Muscle of leg (tissue), 16 donors: ENCODE measurements at places on chromosomes 1 and 21. TPM values are rescaled to one million over a fixed set of nuclear protein-coding genes. Genes with fewer than 3 reads are reported as not detected.

SOD1 gene
- 155 TPM for total RNA-seq

FCER1A gene
- total RNA-seq = 0.49 TPM

IL12RB2 gene
- total RNA-seq = 1.2 TPM

HAPLN2 gene
- total RNA-seq = 0.44 TPM

ELOVL1 gene
- 25.4 TPM for total RNA-seq

PGLYRP4 gene
- total RNA-seq = not detected

UTS2 gene
- not detected for total RNA-seq

MRAP gene
- not detected for total RNA-seq

CLCA2 gene
- total RNA-seq = not detected

SLC45A1 gene
- total RNA-seq = 0.35 TPM

LAD1 gene
- 5.1 TPM for total RNA-seq

EVA1B gene
- total RNA-seq = 58.3 TPM

DYRK3 gene
- total RNA-seq = 5.0 TPM

GRCh38 chr1:227316456-227316855, 1.8 kb downstream of the CDC42BPA start:
- no peaks in the 10 kb centered on the region for H3K27me3 ChIP-seq
- H3K4me3 ChIP-seq = peak overlapping the region; percentile 84
- peaks cover 3% of the 10 kb centered on the region for H3K36me3 ChIP-seq
- peaks cover 2% of the 10 kb centered on the region for H3K4me1 ChIP-seq
- DNase-seq = no peak

DNA sequence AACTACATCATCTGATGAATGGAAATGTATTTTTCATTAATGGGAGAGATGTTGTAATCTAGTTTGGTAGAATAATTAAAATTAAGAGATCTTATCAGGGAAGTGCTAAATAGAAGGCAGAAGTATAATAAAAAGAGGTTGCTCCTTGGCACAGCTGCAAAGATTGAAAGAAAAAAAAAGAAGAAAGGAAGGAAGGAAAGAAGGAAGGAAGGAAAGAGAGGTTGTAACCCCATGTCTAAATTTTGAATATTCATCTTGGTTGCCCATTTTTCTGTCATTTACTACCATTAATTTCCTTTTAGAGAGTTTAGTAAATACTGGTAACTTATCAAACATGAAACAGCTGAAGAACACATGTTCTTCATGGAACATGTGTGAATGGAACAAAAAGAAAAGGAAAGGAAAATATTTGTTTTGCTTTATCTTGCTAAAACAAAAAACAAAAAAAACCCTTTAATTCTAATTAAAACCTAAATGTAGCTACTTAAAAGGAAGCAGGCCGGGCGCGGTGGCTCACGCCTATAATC, 10.5 kb upstream of the MDM4 start:
- H3K27ac ChIP-seq = peak overlapping the region; percentile 87
- peak overlapping the region; percentile 50 for H3K4me3 ChIP-seq
- DNase-seq = no peak
- no peaks in the 10 kb centered on the region for H3K27me3 ChIP-seq

DNA sequence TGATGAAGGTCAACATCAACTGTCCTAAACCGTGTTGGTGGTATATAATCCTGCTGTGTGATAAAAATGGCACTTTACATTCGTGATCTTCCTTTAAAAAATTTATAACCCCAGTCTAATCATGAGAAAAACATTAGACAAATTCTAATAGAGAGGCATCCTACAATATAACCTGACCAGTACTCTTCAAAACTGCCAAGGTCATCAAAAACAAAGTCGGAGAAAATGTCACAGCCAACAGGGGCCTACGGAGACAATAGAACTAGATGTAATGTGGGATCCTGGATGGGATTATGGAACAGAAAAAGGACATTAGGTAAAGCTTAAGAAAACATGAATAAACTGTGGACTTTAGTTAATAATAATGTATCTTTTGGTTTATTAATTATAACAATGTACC, 25.0 kb downstream of the CDKN2C start:
- no peaks in the 10 kb centered on the region for H3K4me1 ChIP-seq
- H3K4me3 ChIP-seq = no peak overlapping the region
- H3K27ac ChIP-seq = no peak overlapping the region
- DNase-seq = no peak
- H3K27me3 ChIP-seq = no peaks in the 10 kb centered on the region

DNA sequence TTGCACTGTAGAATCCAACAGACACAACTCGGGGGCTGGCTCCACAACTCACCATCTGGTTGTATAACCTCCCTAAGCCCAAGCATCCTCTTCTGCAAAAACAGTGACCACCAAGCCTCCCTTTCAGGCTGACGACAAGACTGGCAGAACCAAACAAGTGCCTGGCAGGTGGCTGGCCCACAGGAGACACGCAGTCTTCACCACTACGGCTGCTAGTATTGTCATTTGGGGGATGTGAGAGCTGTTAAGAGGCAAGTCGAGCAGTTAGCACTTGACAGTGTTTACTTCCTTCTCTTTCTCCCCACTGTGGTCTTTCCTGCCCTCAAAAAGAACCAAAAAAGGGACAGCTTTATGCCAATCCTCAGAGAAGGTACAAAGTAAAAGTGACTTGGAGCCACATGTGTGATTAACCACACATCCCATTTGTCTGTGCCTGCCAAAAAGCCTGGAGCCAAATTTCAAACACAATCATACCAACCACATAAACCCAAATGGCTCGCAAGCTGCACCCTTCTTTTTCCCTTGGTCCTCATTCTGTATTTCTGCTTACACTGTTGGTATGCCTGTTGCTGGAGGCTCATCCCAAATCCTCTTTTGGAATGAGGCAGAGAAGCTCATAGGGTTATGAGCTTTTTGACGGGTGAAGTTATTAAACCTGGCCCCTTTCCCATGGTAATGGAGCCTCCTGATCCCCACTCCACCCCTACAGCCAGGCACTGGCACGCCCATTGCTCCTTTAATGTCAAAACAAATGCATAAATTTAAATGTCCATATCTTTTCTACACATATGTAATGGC, 94.1 kb downstream of the TGFBR3 start:
- H3K4me1 ChIP-seq = peaks cover 42% of the 10 kb centered on the region
- no peak overlapping the region for H3K4me3 ChIP-seq
- no peaks in the 10 kb centered on the region for H3K27me3 ChIP-seq
- no peak overlapping the region for H3K27ac ChIP-seq
- peaks cover 8% of the 10 kb centered on the region for H3K36me3 ChIP-seq

DNA sequence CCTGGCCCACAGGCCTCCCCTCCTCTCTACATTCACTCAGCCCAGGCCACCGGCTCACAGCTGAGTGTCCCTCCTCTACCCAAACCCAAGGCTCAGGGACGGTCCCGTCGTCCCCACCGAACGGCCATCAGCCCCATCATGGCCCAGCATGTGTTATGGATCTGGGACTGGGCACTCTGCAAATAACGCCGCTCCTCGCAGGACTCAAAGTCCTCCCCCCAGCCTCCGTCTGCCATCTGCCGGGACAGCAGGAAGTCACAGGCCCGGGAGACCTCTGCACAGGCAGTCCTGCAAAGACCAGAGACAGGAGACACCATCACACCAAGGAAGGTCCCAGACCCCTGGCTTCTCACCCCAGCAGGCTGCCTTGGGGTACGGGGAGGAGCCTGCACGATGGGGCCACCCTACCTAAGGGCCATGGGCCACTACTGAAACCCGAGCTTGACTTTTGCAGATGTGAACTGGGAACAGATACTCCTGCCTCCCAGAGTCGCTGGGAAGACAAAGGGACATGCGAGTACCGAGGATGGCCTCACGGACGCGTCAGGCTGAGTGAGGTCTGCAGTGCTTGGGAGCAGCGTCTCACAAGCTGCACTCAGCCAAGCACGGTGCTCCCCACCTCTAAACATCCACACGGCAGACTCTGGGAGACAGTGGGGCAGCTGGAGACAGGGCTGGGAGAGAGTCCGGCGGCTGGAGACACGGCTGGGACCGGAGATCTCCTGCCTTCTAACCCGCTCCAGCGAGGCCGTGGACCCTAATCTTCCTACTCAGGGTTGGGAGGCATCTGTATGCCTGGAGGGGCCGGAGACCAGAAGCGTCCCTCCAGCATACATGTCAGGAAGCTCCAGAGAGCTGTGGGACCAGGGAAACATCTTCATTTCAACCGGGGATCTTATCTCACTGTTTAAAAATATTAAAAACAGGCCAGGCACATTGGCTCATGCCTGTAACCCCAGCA, 10.4 kb upstream of the SPATC1L start:
- no peak overlapping the region for H3K27ac ChIP-seq
- H3K36me3 ChIP-seq = peaks cover 69% of the 10 kb centered on the region
- DNase-seq = no peak
- H3K27me3 ChIP-seq = no peaks in the 10 kb centered on the region

- no peak overlapping the region for H3K27ac ChIP-seq
- H3K4me3 ChIP-seq = peak overlapping the region; percentile 96
- H3K36me3 ChIP-seq = peaks cover 24% of the 10 kb centered on the region
- peaks cover 14% of the 10 kb centered on the region for H3K4me1 ChIP-seq
These were observed 1.1 kb downstream of the AKR1A1 start for GRCh38 chr1:45551684-45552083.

GRCh38 chr21:33380483-33380998, 22.7 kb upstream of the IFNGR2 start:
- peak overlapping the region; percentile 60 for H3K27ac ChIP-seq
- H3K27me3 ChIP-seq = peaks cover 4% of the 10 kb centered on the region
- H3K36me3 ChIP-seq = no peaks in the 10 kb centered on the region
- H3K4me1 ChIP-seq = peaks cover 19% of the 10 kb centered on the region

DNA sequence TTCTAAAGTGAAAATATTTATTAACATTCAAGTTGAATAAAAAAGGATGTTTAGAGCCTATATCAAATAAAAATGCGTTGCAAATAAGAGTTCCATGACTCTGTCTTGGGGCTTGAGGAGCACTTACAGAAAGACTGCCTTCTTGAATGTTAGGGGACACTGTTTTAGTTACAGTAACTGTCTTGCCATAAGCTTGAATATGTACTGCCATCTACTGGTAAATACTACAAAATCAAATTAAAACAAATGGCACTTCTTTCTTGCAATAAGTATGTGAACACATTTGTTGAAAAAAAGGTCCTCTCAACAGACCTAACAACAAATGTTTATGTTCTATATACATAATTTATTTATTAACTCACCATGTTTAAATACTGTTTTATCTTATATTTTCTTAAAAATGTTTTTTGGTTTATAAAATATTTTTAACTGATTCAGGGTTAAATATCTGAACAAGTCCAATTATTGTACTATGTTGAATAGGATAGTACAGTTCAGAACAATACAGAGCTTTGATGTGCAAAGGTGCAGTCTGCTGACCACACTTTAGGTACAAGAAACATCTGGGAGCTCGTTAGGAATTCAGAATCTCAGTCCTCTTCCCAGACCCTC, 199.5 kb downstream of the LRRIQ3 start:
- H3K4me3 ChIP-seq = no peak overlapping the region
- peak; percentile 83 for DNase-seq
- H3K4me1 ChIP-seq = no peaks in the 10 kb centered on the region
- H3K27ac ChIP-seq = no peak overlapping the region

DNA sequence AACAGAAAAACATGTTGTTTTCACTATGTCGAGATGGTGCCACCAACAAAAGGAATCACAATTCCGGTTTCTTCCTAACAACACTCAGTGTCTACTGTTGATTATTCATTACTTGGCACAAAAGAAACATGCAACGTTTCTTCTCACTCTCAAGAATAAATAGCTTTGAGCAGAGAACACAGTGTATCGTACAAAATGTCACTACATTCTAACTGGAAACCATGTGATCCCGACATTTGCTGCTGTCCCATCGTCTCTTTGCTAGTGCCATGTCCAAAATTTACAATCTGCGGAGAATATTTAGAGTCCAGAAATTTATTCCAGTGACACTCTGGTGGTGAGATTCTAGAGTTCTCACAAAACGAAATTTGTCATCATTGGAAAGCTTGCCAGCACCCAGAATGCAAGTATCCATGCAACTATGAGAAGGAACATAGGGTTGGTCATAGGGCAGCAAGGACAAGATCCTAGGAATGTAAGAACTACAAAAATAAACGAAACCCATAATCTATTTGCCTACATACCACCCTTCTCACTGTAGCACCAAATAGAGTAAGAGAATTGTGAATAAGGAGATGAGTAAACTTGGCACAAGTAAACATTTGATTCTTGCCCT, 505.1 kb downstream of the LTN1 start:
- no peak overlapping the region for H3K4me3 ChIP-seq
- no peak for DNase-seq
- no peaks in the 10 kb centered on the region for H3K4me1 ChIP-seq
- H3K36me3 ChIP-seq = no peaks in the 10 kb centered on the region

- no peak for DNase-seq
- H3K27ac ChIP-seq = peak overlapping the region; percentile 69
- H3K4me1 ChIP-seq = peaks cover 47% of the 10 kb centered on the region
- peaks cover 25% of the 10 kb centered on the region for H3K27me3 ChIP-seq
These were observed 1.9 kb downstream of the SH2D2A start for GRCh38 chr1:156814571-156815260.
